ENCODE measurements at places on chromosomes 12 and 14.
A peak's percentile ranks its signal among the peaks of the same experiment; 100 is the strongest.

- DNase-seq = no peak
Observed at GRCh38 chr14:96582995-96583394, 80.8 kb downstream of the PAPOLA start.

GRCh38 chr12:108729612-108730364 is 1.5 kb downstream of the CORO1C start:
- no peak for DNase-seq

DNA sequence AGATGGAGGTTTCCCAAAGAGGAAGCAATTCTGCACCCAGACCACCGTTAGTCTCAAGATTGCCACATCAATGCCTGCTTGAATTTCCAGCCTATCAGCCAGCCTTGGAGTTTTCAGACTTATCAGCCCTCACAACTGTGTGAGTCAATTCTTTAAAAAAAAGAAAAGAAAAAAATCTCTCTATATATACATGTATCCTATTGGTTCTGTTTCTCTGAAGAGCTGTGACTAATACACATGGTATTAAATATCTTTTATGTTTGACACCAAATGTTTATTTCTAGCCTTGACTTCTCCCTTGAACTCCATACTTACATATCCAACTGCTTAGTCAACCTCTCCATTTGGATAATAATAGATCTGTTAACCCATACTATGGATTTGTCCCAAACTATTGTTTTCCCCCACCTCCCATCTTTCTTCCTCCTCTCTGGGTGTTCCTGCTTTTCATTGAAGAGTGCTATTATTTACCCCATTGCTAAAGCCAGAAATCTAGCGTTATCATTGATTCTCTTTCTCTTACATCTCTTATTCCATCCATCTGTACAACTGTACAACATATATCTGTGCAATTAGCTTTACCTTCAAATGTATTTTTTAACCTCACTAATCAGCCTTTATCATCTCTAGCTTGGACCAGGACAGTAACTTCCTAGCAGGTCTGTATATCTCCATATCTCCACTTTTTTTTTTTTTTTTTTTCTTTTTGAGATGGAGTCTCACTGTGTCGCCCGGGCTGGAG is 22.7 kb upstream of the EID3 start:
- DNase-seq = no peak

DNA sequence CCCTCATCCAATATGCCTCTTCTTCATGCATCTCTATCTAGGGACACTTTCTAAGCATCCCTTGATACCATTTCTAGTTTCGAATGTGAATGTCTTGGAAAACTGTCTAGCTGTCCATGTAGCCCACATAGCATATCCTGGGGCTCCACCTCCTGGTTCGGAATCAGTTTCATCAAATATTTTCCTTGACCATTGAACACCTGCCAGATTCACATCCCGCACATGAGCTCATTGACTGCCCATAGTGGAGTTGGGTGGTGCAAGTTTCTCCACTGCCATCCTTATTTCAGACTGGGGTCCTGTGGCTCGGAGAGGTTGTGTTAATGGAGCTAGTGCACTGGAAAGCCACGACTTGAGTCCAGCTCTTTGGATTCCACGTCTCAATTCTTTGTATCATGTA is 58.6 kb upstream of the TMEM263 start:
- DNase-seq = no peak

DNA sequence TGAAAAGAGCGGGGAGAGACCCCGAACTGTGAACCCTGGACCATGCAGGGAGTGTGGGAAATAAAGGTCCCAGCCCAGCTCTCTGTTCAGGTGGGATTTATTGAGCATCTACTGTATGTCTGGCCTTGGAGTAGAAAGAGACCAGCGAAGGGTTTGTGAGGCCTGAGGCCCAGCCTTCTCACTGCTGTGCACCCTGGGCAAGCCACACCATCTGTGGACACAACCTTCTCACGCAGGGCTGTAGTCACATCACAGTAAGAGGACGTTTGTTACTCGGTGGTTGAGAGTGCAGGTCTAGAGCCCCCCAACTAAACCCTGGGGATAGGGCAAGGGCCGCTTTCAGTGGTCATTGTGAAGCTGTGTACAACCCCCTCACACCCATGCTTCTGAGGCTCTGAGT is 18.2 kb downstream of the FAM222A start:
- no peak for DNase-seq

DNA sequence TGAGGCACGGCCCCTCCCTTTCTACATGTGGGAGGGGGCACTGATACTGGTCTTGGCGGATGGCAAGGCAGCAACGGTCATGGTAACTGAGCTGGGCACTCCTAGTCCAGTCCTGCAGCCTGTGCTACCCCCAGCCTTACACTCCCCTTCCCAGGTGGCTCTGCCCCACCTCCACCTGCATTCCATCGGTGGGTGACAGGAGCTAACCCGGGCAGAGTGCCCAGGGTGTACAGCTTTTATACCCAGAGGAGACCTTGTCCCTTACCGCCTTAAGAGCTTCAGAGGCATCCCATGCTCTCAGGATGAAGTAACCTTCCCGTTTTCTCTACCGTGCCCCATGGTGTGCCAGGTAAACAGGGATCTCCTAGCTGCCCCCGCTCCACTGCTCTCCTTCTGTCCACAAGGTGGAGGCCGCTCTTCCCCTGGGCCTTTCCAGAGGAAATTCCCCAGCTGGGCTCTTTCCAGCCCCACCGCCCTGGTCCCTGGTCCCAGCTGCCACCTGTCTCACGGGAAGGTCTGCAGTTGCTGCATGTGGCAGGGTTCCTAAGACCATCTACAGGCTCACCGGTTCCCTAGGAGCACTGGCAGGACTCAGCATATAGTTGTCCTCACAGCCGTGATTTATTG is 20.5 kb downstream of the BRI3BP start:
- no peak for DNase-seq

DNA sequence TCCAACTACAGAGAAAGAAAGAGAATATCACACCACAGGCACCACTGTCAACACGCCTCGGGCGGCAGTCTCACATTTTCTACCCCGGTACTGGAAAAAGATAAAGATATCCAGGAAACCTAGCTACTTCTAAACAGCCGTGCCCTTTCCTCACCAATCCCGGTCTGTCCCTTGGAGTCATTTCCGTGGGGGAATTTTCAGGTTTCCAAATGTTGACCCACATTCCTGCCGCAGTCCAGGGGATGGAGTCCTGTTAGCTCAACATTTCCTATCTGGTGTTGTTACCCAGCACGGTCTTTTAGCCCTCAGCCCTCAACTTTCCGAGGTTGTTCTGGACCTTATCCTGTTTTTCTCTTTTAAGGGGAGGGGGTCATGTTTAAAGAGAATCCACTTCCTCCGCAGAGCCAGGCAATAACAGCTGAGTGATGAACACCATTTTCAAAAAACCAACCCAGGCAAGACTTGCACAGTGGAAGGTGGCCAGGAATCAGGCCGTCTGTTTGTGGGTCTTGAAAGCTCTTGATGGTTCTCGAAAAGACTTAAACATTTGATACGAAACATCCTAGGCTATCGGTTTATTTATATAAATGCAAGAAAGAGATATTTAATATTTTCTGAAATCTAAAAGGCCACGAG is 4.6 kb downstream of the SSH1 start:
- no peak for DNase-seq

DNA sequence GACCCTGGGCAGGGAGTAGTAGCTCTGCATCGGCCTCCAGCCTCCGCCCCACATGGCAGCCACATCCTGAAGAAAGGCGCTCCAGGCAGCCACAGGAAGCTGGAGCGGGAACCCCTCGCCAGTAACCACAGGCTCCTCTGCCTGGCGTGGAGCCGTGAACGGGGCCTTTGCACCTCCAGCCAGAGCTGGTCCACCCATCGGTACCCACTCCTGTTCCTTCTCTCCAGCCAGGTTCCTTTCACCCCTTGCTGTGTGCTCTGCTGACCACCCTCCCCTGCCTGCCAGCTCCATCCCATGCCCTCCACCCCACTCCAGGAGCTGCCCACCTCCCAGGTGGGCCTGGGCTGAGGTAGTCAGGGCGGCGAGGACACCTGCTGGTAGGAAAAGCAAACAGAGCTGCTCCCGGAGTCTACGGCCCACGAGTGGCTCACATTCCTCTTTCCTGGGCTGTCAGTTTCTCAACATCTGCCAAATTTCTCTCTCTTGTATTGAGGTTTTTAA is 2.7 kb downstream of the TGFB3 start:
- DNase-seq = peak; percentile 62

- no peak for DNase-seq
Observed at GRCh38 chr12:112321245-112321644, 61.0 kb downstream of the HECTD4 start.

DNA sequence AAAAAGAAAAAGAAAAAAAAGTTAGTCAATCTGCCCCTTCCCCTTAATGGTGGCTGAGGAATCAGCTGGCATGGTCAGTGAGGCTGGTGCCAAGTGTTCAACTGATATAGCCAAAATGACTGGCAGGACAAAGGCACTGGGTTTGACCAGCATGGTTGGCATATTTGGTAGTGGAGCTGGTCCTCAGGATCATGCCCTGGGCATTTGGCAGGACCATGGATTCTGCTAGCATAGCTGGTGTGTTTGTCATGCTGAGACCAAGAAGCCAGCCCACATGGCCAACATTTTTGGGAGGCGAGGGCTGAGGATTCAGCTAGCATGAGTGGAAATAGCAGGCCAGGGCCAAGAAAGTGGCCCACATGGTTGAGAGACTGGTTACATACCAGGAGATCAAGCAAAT is 136.5 kb downstream of the FBXL14 start:
- no peak for DNase-seq

DNA sequence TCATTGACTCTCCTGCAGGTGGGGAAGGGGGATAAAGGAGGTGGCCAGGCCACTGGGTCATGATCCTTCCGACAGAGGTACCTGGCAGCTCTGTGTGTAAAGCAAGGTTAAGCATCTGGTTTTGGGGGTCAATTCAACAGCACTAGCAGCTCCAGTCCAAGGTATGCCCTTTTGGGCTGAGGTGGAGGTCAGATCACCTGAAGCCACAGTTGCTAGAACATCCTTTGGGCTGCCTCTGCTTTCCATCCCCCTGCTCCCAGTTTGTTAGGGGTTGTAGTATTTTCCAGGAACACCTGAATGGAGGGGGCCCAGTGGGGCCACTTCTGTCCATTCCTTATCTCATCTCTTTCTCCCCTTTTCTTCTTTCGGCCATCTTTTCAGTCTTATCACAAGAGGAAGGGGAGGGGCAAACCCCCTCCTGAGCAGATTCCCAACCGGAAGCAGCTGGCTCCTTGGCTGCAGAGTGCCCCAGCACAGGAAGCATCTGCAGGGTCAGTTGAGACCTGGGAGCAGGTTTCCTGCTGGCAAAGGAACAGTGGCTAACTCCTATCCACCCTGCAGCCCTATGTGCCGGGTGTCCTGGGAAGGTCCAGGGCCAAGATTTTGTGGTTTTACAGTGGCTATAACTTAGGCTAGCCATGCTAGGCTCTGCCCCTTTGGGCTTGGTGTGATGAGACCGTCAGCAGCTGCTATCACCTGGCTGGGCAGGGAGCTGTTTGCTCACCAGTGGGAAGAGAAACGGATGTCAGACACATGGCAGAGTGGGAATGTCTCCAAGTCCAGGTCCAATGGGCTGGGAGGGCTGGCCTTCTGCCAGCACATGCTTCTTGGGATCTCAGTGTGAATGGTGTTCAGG is 40.2 kb downstream of the SH2B3 start:
- peak; percentile 57 for DNase-seq

GRCh38 chr12:19744705-19745218 is 305.5 kb downstream of the AEBP2 start:
- no peak for DNase-seq

- no peak for DNase-seq
Observed at GRCh38 chr12:121647-122046, 55.1 kb downstream of the IQSEC3 start.

DNA sequence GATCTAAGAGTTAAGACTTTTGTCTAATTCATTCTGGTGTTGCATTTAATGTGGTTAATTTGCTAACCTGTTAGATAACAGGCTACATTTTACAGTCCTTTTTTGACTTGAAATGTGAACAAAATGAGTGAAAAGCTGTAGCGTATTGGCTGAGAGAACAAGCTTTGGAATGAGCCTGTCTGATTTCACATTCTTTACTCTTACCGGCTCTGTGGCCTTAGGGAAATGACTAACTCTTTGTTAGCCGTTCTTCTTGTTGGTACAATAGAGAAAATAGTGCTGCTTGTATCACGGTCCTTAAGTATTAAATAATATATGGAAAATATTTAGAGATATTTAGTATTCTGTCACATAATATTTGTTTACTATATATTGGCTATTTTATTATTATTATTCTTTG is 1.9 kb downstream of the MNAT1 start:
- DNase-seq = no peak

GRCh38 chr14:54730156-54730961 is 163.4 kb downstream of the SAMD4A start:
- DNase-seq = peak; percentile 29

DNA sequence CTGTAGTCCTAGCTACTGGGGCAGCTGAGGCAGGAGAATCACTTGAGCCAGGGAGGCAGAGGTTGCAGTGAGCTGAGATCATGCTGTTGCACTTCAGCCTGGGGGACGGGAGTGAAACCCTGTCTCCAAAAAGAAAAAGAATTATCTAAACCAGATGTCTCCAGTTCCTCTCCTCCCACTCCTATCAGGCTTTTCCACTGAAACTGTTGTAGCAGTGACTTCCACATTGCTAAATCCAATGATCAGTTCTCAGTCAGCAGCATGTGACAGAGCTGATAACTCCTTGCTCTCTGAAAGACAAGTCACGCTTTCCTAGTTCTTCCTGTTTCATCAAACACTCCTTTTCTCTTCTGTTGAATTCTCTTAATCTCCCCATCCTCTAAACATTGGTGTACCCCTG is 8.6 kb downstream of the SLC38A6 start:
- no peak for DNase-seq

DNA sequence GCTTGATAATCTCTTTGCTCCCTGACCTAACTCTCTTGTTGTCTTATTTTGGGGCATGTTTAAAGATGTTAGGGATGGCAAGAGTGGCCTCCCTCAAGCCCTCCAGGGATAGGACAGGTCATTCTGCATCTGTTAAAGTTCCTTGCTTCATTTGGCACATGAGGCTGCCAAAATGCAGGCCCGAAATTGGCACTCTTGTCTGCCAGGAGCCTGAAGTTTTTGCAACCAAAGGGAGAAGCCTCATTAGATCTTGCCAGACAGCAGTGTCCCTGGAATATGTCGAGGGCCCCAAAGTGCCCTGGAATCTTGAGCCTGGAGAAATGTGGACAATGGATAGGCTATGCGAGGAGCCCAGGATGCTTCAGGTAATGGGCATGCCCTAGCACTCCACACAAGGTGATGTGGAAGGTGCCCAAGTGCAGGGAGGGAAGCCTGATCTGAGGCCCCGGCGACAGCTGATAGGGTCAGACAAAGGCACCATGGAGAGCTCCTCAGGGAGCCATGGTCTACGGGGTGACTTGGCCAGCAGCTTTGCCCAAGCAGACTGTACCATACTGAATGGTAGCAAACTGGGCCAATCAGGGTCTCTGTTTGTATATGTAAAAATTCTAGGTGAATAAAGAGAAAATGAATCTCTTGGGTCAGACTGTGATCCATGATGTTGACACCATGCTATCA is 173.0 kb upstream of the WSCD2 start:
- no peak for DNase-seq

GRCh38 chr12:56387152-56387736 is 24.6 kb upstream of the APOF start:
- no peak for DNase-seq

Measured in femur (tissue), 1 donor.